Caco-2 (cell line): ENCODE measurements at places on chromosomes 13 and 19. TPM values are rescaled to one million over a fixed set of nuclear protein-coding genes. Genes with fewer than 3 reads are reported as not detected.

DNA sequence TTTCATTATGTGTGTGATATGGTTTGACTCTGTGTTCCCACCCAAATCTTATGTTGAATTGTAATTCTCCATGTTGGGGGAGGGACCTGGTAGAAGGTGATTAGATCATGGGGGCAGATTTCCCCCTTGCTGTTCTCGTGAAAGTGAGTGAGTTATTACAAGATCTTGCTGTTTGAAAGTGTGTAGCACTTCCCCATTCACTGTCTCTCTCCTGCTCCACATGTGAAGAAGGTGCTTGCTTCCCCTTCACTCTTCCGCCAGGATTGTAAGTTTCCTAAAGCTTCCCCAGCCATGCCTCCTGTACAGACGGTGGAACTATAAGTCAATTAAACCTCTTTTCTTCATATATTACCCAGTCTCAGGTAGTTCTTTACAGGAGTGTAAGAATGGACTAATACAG lies 54.3 kb upstream of the SERTM1 start:
- no peaks in the 10 kb centered on the region for H3K27me3 ChIP-seq
- no peak for DNase-seq
- no peaks in the 10 kb centered on the region for H3K36me3 ChIP-seq
- no peak overlapping the region for H3K4me3 ChIP-seq
- H3K27ac ChIP-seq = no peak overlapping the region
- peaks cover 12% of the 10 kb centered on the region for H3K4me1 ChIP-seq

DNA sequence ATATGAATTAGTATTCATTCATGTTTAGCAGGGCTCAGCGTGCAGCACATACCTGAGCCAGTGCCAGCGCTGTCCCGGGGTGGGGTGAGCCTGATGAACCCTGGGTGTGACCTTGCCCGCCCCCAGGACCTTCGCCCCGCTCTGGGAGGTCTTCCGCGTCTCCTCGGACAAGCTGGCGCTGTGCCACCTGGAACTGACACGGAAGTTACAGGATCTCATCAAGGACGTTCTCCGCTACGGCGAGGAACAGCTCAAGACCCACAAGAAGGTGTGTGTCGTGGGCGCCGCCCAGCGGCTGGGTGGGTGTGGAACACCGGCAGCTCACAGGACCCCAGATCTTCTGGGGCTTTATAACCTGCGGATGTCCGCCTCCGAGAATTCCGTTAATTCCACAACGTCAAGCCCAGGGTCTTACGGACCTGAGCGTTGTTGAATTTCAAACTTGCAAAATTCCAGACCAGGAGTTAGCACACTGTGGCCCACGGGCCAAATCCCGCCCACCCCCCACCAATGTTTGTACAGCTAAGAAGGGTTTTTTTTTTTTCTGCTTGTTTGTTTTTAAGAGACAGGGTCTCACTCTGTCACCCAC lies 15.4 kb downstream of the FCHO1 start:
- no peaks in the 10 kb centered on the region for H3K27me3 ChIP-seq
- peak; percentile 88 for DNase-seq
- H3K4me1 ChIP-seq = no peaks in the 10 kb centered on the region
- peak overlapping the region; percentile 28 for H3K4me3 ChIP-seq
- H3K36me3 ChIP-seq = no peaks in the 10 kb centered on the region

- no peaks in the 10 kb centered on the region for H3K27me3 ChIP-seq
- DNase-seq = no peak
- H3K36me3 ChIP-seq = no peaks in the 10 kb centered on the region
- no peak overlapping the region for H3K4me3 ChIP-seq
- no peaks in the 10 kb centered on the region for H3K4me1 ChIP-seq
Observed at GRCh38 chr13:34414616-34415015, 527.5 kb upstream of the NBEA start.

- H3K27ac ChIP-seq = no peak overlapping the region
- no peaks in the 10 kb centered on the region for H3K27me3 ChIP-seq
- H3K36me3 ChIP-seq = no peaks in the 10 kb centered on the region
- peaks cover 21% of the 10 kb centered on the region for H3K4me1 ChIP-seq
Observed at GRCh38 chr19:18414504-18415177, 4.6 kb upstream of the SSBP4 start.

GRCh38 chr19:42017040-42017439 lies 23.0 kb upstream of the ATP1A3 start:
- no peaks in the 10 kb centered on the region for H3K4me1 ChIP-seq
- H3K36me3 ChIP-seq = no peaks in the 10 kb centered on the region
- H3K4me3 ChIP-seq = no peak overlapping the region
- DNase-seq = no peak

GRCh38 chr19:45499196-45500180 lies 1.2 kb downstream of the PPM1N start:
- H3K27me3 ChIP-seq = no peaks in the 10 kb centered on the region
- H3K4me3 ChIP-seq = peak overlapping the region; percentile 37
- no peaks in the 10 kb centered on the region for H3K36me3 ChIP-seq
- peaks cover 18% of the 10 kb centered on the region for H3K4me1 ChIP-seq
- DNase-seq = peak; percentile 75

- no peaks in the 10 kb centered on the region for H3K36me3 ChIP-seq
- no peaks in the 10 kb centered on the region; the same call in 1 of the 2 replicates for H3K27me3 ChIP-seq
- no peak for DNase-seq
- H3K27ac ChIP-seq = no peak overlapping the region
- H3K4me3 ChIP-seq = no peak overlapping the region
- no peaks in the 10 kb centered on the region; the same call in 1 of the 2 replicates for H3K4me1 ChIP-seq
Observed at GRCh38 chr13:30884543-30884942, 21.5 kb upstream of the MEDAG start.

Gene ATCAY
- not detected in 2 replicates for total RNA-seq

Gene PTH2
- total RNA-seq = not detected in 2 replicates
